ENCODE measurements at places on chromosomes 5 and 9. TPM values are rescaled to one million over a fixed set of nuclear protein-coding genes. Genes with fewer than 3 reads are reported as not detected.

The PAIP1 gene
- total RNA-seq = 102 TPM

The RPL35 gene
- total RNA-seq = 3,262 TPM

The PRELID2 gene
- 6.7 TPM for total RNA-seq

The DMRT3 gene
- not detected for total RNA-seq

The SOX30 gene
- not detected for total RNA-seq

The IL4 gene
- not detected for total RNA-seq

The OMD gene
- not detected for total RNA-seq

The GARIN3 gene
- not detected for total RNA-seq

The EFNA5 gene
- total RNA-seq = 26.7 TPM

The GLDC gene
- 14.1 TPM for total RNA-seq

The TENT4A gene
- 24.9 TPM for total RNA-seq

The GABRA1 gene
- total RNA-seq = not detected

The BTNL9 gene
- 1.3 TPM for total RNA-seq

The IFNA21 gene
- not detected for total RNA-seq

The CCDC180 gene
- 0.38 TPM for total RNA-seq

The ENG gene
- total RNA-seq = 0.11 TPM

The INSL6 gene
- not detected for total RNA-seq

The CCL28 gene
- 0.14 TPM for total RNA-seq

The SMIM3 gene
- 6.4 TPM for total RNA-seq

Measured in A549 treated with ZK216348 at 1 μM for 4 hours (cell line).